ENCODE measurements at places on chromosomes 2 and 18.

DNA sequence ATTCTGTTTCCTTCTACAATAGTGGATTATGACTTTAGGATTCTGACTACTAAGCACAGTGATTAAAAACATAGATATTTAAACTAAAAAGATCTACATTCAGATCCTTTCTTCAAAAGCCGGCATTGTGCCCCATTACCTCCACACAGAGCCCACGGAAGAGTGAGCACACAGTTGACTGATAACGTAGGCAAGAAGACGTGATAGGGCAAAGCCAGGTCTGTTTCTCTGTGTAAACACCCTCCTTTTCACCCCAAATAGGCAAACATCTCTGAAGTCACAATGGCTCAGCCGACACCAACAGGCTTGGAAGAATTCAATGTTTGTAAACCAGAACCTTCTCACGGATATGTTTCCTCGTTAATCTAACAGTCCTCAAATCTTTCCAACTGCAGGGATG lies 302.9 kb downstream of the CMPK2 start:
- DNase-seq: no peak

- DNase-seq: no peak
Observed at GRCh38 chr2:215579809-215580208, 143.9 kb upstream of the FN1 start.

DNA sequence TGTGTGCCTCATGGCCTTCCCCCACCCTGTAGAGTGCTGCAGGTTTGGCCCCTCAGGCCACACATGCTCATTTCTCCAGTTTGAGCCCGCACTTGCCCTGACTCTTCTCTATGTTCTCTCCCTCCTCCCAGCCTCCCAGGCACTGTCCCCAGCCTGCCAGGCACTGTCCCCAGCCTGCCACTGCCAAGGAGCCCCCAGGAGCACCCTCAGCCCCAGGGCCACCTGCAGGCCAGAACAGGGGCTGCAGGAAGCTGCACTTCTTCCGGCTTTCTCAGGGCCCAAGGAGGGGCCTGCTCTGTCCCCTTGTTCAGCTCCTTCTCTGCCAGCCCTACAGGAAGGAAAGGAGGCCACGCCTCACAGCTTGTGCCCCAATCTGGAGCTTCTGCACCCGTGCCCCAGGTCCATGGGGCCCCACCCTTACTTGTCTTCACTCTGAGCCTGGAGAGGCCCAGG lies 31.6 kb downstream of the CYP26B1 start:
- DNase-seq: no peak

DNA sequence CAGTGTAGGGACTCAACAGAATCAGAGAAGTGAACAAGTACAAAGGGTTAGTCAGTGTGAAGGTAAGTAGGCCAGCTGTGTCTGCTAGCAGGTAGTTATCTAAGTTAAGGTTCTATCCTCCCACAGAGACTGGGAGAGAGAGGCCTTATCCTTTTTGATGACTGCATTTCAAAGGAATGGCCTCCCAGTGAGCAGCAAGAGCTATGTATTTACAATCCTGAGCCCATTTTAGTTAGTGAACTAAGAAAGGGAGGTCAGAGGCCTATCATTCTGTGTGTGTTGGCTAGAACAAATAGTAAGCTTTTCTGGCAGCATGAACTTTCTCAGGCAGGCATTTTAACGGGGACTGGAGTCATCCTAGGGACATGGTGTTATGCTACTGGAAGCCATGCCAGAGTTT lies 182.9 kb downstream of the VWC2L start:
- no peak for DNase-seq

DNA sequence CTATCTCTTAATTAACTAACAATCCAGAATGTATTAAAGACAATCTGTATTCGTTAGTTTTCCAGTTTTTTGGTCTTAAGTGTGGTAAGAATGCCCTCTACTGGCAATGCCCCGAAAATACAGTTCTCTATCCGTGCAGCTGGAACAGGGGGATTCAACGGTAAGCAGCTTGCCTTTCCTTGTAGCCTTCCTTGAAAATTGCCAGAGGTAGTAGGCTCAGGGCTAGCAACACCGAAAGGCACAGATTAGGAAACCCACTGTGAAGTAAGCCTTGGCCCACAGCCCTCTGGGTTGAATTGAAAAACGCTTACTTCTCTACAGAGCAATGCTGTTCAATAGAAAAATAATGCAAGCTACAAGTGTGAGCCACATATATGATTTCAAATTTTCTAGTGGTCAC lies 17.1 kb upstream of the VPS4B start:
- DNase-seq: no peak

DNA sequence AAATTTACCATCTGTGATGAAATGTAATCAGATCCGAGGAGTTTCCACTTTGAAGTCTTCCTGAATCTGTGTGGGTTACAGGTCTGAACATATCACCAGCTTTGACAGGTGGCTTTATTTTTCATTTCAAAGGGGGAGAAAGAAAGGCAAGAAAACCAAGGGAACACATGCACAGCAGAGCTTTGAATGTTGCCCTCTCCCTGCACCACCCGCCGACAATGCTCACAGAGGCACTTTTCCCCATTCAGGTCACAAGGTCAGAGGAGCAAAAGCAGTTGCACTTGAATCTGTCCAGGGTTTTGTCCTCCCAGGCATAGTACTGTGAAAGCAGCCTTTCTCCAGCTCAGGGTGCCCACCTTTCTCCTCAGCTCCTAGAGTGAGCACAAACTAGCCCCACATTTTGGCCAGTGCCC lies 130.2 kb downstream of the OSR1 start:
- no peak for DNase-seq

- no peak for DNase-seq
Observed at GRCh38 chr2:168003876-168004275, 243.5 kb downstream of the STK39 start.

DNA sequence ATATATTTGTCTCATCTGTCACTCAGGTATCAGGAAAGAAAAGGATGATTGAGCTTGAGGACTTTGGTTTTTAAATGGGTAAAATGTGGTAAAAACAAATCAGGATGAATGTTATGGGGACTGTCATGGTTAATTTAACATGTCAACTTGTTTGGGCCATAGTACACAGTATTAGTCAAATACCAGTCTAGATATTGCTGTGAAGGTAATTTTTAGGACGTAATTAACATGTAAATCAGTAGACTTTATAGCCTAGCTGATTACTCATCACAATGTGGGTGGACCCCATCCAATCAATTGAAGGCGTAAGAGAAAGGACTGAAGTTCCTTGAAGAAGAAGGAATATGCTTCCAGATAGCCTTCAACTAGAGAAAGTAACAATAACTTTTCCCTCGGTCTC lies 275.7 kb upstream of the ZNF804A start:
- no peak for DNase-seq

DNA sequence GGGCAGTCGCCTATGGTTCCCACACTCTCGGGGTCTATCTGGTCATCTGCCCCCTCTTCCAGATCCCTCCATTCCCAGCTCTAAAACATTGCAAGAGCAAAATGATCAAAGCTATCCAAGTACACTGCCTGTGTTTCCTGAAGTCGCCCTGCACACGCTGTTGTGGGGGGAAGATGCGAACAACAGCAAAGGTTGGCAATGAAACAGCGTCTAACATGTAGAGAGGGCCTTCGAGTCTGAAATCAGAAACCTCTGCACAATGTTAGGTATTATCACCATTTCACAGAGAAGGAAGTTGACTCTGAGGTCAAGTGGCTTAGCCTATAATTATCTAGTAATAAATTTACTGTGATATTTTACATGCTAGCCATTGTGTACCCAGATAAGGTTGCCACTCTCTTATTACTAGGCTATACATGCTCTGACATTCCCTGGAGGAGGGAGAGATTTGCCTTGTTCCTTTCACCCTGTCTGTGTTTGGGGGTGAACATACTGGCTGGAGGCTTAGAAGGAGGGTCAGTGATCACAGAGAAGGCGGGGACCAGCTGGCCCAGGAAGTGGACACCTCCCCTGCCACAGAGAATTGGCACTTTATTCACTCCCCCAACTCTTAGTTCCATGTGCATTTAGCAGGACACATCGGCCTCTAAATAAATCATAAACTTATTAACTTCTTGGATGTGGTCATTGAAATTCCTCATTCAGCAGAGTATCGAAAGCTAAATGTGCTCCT lies 36.8 kb downstream of the KCTD1 start:
- DNase-seq: no peak

DNA sequence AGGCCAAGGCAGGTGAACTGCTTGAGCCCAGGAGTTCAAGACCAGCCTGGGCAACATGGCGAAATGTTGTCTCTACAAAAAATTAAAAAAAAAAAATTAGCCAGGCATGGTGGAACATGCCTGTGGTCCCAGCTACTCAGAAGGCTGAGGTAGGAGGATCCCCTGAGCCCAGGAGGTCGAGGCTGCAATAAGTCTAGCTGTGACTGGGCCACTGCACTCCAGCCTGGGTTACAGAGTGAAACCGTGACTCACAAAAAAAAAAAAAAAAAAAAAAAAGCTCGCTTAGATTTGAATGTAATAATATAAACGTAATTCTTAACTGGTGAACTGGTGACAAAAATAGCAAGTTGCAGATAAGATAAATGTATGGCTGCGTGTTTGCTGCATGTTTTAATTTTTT lies 56.5 kb downstream of the TFCP2L1 start:
- DNase-seq: no peak

- no peak for DNase-seq
Observed at GRCh38 chr2:236337465-236338325, 73.5 kb upstream of the ASB18 start.

DNA sequence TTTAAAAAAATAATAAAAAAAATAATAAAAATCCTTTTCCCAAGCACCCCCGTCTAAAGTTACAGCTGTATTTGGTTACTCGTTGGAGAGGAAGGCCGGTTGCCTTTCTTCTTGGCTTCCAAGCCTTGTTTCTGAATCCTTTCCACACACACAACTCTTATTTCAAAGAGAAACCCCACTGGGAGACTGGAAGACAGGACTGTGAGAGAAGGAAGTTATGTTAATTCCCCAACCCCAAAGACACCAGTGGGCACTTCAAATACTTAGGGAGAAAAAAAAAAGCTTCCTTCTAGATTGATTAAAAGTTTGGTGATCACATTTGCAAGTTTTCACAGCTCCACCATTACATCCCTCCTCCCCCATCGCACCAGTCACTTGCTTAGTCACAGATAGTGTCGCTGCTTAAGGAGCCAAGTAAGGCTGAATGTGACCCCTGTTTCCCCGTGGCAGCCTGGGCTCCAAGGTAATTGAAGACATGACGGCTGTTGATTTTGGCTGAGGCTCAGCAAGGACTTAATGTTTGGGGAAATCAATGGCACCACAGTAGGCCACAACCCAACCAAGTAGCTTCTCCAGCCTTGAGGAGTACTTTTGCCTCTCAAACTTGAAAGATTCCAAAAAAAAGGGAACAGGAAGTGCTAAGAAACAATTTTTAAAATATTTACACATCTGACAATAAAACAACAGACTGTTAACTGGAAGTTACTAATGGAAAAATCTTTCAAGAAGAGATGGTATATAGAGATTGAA lies 40.8 kb upstream of the FRZB start:
- DNase-seq: no peak

DNA sequence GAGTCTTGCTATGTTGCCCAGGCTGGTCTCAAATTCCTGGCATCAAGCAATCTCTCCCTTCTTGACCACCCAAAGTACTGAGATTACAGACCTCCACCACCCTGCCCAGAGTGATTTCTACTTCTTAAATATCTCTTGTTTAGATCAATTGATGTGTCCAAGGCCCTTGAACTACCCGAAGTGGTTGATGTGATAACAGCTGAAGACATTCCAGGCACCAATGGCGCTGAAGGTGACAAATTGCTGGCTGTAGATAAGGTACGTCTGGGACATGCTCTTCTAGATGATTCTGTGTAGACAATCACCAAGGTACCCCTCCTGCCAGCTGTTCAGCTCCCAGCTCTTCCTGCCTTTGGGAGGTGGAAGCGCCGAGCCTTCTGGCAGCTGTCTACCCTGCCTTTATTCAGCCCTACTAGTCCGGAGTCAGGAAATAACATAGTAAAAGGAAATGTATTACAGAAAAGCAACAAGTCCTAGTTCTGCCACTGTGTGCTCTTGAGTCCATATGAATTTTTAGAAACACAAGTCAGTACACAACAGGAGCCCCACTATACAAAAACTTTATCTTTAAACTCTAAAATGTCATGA lies 61.3 kb upstream of the BZW1 start:
- DNase-seq: no peak

GRCh38 chr2:222311978-222312738 lies 13.4 kb upstream of the PAX3 start:
- no peak for DNase-seq

DNA sequence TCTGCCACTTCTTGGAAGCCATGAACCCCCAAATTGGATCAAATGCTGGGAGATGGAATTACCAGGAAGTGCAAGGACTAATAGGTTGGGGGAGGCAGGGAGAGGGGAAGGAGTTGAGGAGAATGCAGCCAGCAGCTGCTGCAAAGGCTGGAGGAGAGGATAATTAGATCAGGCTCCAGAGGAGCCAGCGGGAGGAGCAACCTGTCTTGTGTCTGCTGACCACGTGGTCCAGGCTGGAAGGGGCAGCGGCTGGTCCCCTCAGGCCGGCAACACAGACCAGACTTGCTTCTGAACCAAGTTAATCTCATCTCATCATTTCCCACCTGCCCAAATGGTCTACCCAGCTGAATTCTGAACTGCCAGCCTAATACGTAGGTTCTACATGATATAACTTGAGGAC lies 68.3 kb downstream of the MRO start:
- no peak for DNase-seq

DNA sequence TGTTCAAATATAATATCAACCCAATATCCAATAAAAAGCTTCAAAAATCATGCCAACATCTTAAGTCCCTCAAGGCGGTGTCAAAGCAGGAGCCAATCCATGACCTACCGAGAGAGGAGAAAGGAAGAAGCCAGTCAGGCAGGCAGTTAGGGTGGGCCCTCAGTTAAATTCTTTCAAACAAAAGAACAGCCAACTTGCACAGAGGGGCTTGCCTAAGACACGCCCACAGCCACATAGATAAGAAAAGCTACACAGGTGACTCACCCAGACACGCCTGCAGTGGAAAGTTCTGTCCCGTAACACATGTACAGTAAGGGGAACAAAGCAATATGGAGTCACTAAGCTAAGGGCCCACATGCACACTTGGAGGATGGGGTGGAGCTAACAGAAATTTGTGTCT lies 61.3 kb downstream of the SP110 start:
- DNase-seq: no peak

GRCh38 chr2:174198846-174199564 lies 49.3 kb downstream of the OLA1 start:
- DNase-seq: no peak

GRCh38 chr18:37872562-37872961 lies 307.0 kb upstream of the CELF4 start:
- DNase-seq: no peak

DNA sequence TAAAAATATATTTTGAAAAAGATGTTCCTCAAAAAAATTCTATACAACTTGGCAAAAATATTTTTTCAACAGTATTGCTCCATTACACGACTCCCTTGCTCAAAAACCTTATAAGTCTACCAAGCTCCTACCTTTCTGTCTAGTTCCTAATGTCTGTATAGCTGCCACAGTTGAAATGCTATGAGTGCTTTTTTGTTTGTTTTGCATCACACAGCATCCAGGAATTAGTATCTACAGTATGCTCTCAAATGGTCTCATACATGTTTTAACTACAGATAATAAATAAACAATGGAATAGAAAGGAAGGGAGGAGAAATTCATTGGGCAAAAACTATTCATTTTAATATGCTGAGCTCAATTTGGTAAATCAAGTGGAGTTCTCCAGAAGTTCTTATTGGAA lies 17.3 kb downstream of the ACADL start:
- no peak for DNase-seq
